ENCODE measurements at places on chromosomes 5 and 9.

- no peak for DNase-seq
These were observed 22.6 kb upstream of the SUSD3 start for GRCh38 chr9:93035821-93036351.

GRCh38 chr9:105834404-105834803 lies 140.1 kb downstream of the TMEM38B start:
- DNase-seq: no peak

DNA sequence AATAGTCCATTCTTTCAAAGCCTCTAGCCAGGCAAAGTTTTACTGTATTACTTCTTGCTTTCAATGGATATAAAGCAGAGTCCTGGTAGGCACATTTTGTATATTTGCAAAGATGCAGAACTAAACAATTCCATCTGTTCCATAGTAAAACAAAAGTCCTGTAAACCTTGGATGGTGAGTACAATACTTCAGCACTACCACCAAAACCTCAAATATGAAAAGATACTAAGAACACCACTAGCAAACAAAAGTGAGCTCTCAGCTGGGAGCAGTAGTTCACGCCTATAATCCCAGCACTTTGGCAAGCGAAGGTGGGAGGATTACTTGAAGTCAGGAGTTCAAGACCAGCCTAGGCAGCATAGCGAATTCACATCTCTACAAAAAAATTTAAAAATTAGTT lies 195.0 kb downstream of the MSX2 start:
- no peak for DNase-seq

- no peak for DNase-seq
These were observed 551.1 kb downstream of the CAAP1 start for GRCh38 chr9:26341545-26341944.

GRCh38 chr9:77926371-77926878 lies 105.2 kb downstream of the GNAQ start:
- no peak for DNase-seq

DNA sequence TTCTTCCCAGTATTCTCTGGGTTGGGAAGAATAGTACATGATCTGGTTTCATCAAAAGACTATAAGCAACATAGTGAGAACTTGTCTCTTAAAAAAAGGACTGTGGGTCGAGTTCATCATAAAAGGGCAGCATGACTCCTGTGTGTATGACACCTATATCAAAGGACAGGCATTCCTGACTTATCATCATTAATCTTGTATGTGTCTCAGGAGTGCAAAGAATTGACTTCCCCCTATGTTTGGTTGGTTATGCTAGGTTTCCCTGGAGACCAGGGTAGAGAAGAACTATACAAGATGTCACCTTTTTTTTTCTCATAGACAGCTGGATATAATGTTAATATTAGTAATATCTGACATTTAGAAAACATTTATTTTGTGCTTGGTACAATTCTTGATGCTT lies 173.1 kb upstream of the ANKRD55 start:
- no peak for DNase-seq

GRCh38 chr5:174323878-174324281 lies 278.4 kb downstream of the NSG2 start:
- DNase-seq: no peak

DNA sequence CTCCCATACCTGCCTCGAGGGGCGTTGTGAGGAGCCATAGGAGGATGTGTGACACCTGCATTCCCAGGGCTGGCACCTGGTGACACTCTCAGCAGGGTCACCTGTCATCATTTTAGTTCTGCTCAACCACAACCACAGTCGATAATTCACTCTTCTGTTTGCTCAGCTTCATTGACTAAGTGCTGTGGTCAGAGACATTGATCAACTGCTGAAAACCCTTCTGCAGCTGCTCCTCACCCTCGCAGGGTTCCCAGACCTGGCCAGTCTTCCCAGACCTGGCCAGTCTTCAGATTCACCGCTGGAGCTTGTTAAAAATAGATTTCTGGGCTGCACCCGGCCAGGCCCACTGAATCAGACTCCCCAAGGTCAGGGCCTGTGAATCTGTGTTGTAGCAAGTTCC lies 92.8 kb downstream of the MVB12B start:
- DNase-seq: peak; percentile 22

GRCh38 chr9:4195285-4195684 lies 104.6 kb downstream of the GLIS3 start:
- no peak for DNase-seq

GRCh38 chr9:134483361-134484184 lies 157.3 kb downstream of the RXRA start:
- DNase-seq: no peak

GRCh38 chr5:165282491-165282890 lies 1777.1 kb downstream of the MAT2B start:
- no peak for DNase-seq

DNA sequence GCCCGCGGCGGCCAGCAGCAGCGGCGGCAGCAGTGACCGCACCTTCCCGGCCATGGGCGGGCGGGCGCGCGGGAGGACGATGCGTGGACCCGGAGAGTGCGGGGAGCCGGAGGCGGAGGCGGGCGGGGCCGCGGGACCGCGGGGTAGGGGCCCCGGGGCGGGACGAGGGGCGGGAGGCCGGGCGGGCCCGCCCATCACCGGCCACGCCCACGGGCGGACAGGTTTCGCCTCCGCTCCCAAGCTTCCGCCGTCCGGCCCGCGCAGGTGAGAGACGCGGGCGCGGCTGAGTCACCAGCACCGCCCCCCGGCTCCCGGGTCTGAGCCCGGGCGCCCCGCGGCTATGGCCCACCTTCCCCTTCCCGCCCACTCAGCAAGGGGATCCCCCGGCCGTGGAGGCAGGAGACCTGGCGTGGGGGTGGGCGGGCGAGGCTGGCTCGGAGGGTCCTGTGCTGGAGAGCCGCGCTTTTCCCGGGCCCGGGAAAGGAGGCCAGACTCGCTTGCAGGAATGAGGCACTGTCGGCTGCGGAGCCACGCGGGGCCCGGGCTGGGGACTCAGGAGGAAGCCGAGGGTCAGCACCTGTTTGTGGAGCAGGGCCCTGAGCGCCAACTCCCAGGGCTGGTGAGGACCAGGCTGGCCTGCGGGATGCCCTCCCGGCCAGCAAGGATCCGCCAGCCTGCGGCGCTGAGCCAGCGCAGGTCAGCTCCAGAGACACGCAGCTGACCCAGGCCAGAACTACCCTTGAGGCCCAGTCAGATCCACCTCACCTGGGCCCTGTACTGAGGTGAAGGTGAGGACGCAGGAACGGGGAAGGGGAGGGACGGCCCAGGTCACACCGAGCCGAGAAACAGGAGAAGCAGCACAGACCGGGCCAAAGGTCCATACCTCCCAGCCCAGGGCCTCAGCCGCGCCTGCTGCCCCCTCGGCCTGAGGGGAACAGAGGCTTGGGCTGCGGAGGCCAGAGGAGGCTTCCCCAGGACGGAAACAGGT lies at the start of gene ENTPD2:
Gene ENTPD2 (minus strand): TSS at position 118 of the 988 bp plus-strand sequence. CDS start 64 bp downstream, at position 54.
- peak; percentile 55 for DNase-seq

GRCh38 chr9:70924895-70925547 lies 196.4 kb downstream of the TRPM3 start:
- DNase-seq: peak; percentile 15

DNA sequence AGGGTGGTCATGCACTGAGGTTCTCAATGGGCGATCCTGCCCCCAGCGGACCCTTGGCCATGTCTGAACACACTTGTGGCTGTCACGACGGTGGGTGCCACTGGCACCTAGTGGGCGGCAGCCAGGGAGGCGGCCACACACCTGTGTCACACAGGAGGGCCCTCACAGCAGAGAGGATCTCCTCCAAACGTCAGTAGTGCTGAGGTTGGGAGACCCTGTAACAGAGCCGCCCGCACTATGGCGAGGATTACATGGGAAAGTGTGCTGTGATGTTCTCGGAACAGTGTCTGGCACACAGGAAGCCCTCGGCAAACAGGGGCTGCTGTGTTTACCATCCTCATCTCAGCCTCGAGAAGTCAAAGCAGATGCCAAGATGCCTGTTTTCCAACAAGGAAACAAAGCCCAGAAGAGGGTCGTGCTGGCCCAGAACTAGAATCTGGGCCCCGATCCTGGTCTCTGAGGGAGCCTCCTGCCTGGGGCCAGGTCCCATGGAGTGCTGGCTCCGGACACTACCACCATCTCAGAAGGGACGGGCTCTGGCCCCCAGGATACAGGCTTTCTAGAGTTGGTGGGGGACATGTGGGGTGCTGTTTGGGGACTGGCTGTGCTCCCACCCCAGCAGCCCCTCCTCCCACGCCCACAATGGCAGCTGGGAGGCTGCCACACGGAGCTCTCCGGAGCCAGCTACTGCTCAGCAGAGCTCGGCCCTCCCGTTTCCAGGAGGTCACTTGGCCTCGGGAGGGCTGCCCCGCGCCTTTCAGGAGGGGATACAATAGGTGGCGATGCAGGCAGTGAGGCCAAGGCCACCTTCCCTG lies 48.2 kb downstream of the DBH start:
- DNase-seq: no peak

DNA sequence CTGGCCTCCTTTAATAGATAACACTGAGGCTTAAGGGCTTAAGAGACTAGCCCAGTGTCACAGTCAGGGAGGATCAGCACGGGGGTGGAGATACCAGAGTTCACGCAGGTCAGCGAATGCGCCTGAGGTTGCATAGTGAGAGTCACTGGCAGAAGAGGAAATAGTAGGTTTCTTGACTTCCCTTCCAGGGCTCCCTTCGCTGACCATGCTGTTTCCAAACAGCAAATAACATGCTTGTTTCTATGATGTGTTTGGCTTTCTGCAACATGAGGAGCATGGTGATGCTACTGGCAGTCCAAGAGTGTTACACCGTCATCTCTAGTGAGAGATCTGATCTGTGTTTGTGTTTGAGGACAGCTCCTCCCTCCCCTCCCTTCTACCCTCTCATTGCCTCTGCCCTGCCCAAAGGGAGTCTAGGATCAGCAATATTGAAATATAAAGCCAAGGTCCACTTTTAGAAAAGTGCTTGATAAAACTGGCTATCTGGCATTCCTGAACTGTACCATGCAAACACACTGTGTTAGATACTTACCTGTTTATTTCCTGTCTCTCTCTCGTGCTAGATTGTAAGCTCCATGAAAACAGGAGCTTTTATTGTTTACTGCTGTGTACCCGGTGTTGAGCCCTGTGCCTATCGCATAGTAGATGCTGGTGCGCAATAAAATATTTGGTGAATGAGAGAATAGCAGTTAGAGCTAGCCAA lies 12.3 kb downstream of the TLE4 start:
- DNase-seq: no peak

GRCh38 chr5:72597456-72597948 lies 90.3 kb upstream of the ZNF366 start:
- no peak for DNase-seq
